CD4-positive, alpha-beta T cell treated with Interleukin-17A for 1 hour (primary cell): ENCODE measurements at places on chromosomes 12 and 14.
A peak's percentile ranks its signal among the peaks of the same experiment; 100 is the strongest.

GRCh38 chr12:14959126-14959440 is 2.3 kb downstream of the ARHGDIB start:
- peak; percentile 46 for DNase-seq

GRCh38 chr14:93736378-93737014 is 51.8 kb downstream of the PRIMA1 start:
- DNase-seq, result no peak

DNA sequence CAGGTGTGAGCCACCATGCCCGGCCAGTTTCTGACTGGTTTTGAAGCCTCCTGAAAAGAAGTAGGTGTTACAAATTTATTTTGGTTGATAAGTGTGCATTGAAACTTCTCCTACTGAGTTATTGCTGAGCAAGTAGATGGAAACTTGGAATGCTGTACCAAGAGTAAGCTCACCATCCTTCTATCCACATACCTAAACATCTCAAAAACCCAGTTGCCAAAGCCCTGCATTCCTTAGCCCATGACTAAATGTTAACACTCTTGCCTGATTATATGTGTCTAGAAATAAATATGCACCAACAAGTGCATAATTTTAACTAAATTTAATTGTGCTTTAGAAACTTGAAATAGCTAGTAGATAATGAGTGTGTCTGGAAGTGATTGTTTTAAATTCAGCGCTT is 357.8 kb downstream of the DUSP6 start:
- DNase-seq, result no peak

GRCh38 chr14:92093320-92093719 is 13.1 kb downstream of the ATXN3 start:
- DNase-seq, result peak; percentile 13

GRCh38 chr12:96064271-96064670 is 28.9 kb upstream of the LTA4H start:
- DNase-seq, result no peak

DNA sequence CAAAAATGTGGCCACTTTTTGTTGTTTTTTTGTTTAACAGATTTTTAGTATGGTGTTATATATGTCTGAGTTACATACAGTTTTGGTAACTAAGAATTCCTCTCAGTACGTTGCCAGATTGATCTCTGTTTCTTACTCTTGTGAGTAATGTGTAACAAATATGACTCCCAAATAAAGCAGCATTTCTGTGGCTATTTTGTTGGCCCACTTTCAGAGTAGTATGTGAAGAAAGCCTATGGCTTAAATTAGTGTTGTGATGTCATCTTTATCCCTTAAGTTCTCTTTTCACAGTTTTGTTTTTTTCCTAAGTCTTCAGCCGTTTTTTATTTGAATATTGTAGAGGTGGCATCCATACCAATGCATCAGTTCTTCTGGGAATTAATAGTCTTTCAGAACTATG is 10.7 kb downstream of the PCNX4 start:
- DNase-seq, result no peak

GRCh38 chr12:107374161-107374840 is 281.0 kb upstream of the CRY1 start:
- peak; percentile 21 for DNase-seq

DNA sequence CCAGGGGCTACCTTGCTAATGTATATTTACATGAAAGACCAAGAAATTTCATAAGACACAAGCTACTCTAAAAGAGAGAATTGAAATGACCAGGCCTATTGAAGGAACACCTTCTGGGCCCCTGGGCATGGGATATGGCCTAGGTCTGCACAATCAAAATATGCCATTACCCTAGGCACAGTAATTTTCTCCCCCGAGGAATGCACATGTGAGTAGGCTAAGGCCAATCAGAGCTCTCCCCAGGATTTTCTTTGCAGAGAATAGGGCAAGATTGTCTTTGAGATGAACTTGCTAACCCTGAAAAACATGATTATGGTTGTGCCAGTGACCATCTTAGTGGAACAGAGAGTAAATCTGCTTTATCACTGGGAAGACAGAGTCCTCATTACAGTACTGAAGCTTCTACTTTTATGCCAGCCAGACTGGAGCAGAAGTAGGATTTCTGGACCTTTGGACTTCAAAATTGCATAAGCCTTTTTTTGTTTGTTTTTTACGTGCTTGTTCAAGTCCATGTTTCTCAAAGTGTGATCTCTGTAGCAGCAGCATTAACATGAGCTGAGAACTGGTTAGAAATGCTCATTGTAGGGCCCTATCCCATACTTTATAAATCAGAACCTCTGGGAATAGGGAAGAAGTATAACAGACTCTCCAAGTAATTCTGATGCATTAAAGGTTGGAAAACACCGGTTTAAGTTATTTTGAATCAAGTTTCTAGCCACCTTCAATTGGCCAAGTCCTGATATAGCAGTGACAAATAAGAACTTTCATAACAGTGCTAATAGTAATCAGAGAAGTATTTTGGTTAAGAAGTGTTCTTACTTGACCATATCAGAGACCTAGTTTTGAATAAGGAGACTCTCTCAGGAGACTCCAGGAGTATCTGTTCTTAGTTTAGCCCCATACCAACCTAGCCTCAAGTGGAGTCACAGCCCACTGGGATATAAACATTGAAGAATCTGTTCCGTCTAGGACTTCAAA is 112.9 kb downstream of the LMO3 start:
- no peak for DNase-seq

DNA sequence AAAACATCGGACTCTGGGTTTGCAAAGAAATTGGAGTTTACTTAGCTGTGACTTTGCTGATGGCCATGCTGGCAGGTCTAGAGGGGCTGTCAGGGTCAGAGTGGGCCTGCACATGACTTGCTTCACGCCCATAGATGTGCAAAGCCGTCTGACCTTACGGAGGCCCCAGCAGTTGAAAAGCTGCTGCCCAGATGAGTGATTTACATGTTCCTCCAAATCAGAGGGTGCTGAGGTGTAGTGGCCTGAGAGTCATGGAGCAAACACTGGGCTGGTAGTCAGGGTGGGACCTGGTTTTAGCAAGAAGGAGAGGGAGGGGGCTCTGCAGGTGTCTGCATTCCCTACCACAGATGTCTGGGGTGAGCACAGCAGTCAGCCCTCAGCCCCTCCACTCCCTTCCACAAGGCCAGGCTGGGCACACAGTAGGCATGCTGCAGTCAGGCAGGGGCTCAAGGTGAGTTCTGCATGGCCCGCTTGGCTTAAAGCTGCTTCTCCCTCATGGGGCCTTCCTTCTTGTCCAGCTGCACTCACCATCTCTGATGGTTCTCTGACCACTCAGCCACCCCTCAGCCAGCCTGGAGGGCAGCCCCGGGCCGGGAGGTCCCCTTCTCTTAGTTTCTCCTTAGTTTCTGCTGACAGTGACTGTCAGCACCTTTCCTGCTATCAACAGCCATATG is 34.2 kb upstream of the EML1 start:
- no peak for DNase-seq

- DNase-seq, result no peak
Observed at GRCh38 chr14:88934351-88934806, 109.9 kb downstream of the TTC8 start.

GRCh38 chr14:102283631-102284129 is 21.3 kb downstream of the MOK start:
- no peak for DNase-seq

GRCh38 chr14:51616724-51617409 is 34.8 kb upstream of the FRMD6 start:
- DNase-seq, result no peak

- DNase-seq, result no peak
Observed at GRCh38 chr12:11854011-11854499, 204.6 kb downstream of the ETV6 start.

DNA sequence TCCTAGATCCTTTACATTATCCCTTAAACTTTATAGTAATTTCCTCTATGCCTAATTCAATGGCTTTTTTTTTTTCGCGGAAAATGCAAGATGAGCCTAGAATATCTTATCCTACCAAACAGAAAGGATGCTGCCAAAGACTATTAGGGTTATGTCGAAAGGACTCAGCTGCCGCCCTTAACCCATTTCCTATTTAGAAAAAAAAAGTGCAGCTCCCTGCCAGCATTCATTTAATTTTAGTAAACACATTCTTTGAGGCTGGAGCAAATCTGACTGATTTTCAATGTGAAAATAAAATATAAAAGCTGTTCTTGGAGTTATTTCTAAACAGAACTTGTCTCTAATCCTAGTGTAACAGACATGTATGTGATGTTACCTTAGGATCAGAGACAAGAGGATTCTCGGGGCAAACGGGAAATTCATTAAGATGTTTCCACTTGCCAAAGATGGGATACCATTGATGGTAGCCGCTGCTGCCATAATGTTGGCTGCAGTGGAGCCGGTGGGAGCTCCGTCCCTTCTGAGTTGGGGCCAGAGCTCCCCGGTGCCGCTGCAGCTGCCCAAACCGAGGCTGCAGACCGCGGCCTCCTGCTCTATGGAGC is 8.2 kb upstream of the A2M start:
- DNase-seq, result no peak
